ENCODE measurements at places on chromosomes 13 and 19. TPM values are rescaled to one million over a fixed set of nuclear protein-coding genes. Genes with fewer than 3 reads are reported as not detected.

Gene CPT1C
- total RNA-seq = 9.6 TPM

Gene ZNF208
- total RNA-seq = 0.13 TPM

Gene MYBPC2
- total RNA-seq = under 0.01 TPM

Gene DPF1
- total RNA-seq = 0.26 TPM

Gene ADAT3
- total RNA-seq = 3.8 TPM

Gene CLEC4G
- total RNA-seq = under 0.01 TPM

Gene RFPL4A
- 3.4 TPM for total RNA-seq

Gene KIR3DL2
- total RNA-seq = not detected

Gene NLRP11
- total RNA-seq = under 0.01 TPM

Gene PNMA8B
- total RNA-seq = 0.13 TPM

DNA sequence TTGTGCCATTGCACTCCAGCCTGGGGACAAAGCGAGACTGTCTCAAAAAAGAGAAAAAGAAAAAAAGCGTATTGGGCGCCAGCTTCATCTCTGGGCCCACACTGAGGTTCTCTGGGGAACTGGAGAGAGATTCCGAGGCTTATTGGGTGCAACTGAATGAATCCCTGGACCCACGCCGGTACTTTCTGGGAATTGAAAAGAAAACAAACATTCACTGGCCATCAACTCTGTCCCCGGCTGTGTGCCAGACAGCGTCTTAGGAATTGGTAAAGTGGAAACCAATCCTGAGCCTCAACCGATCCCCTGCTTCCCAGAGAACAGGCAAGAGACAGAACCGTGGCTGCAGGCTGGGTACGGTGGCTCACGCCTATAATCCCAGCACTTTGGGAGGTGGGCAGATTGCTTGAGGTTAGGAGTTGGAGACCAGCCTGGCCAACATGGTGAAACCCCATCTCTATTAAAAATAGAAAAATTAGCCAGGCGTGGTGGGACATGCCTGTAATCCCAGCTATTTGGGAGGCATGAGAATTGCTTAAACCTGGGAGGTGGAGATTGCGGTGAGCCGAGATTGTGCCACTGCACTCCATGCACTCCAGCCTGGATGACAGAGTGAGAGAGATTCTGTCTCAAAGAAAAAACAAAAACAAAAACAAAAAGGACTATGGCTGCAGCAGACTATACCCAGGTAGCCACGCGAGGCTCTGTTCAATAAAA is 8.6 kb downstream of the ANO8 start:
- no peak for DNase-seq

- no peak for DNase-seq
Observed at GRCh38 chr13:76773448-76774094, 112.6 kb downstream of the KCTD12 start.

- DNase-seq = peak; percentile 45
Observed at GRCh38 chr13:28558567-28558966, 63.6 kb upstream of the FLT1 start.

GRCh38 chr19:17871878-17872250 is at the start of gene SLC5A5:
TSS of gene SLC5A5 (plus strand) at chr19:17871945. CDS start at chr19:17872320, 375 bp downstream.
- no peak for DNase-seq

GRCh38 chr13:95697052-95697680 is 20.2 kb downstream of the DNAJC3 start:
- DNase-seq = no peak

- peak; percentile 11 for DNase-seq
Observed at GRCh38 chr13:32737111-32737571, 150.9 kb downstream of the PDS5B start.

DNA sequence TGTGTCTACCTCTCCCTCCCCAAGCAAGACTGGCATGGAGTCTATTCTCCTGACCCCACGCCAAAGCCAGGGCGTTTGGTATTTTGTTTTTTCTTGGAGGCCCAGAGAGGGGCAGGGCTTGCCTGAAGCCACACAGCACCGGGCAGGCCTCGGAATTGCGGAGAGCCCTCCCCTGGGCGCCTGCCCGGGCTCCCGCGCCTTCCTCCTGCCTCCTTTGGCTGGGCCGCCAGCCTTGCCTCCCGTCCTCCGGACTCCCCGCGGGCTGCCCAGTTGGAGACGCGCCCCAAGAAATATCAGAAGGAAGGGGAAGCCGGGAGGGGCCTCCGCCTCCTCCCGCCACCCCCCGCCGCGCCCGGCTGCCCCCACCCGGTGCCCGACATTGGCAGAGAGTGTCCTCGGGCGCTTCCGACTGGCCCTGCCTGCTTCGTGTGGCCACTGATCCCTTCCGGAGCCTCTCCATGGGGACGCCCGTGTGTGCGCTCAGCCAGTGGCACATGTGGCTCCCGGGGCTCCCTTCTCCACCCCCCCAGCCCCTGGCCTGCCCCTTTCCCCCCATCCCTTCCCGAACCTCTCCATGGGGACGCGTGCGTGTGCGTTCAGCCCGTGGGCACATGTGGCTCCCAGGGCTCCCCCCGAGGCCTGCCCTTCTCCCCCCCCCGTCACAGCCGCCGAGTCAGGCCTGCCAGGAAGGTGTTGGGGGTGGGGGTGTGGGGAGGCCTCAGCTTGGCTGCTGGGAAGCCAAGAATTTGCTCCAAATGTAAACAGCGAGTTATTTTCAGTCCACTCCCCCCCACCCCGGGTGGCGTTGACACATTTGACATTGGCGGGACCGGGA is 37.3 kb downstream of the NFIC start:
- peak; percentile 88 for DNase-seq

GRCh38 chr13:36806102-36806501 is 12.9 kb upstream of the RFXAP start:
- DNase-seq = no peak

GRCh38 chr19:12821761-12822160 is 12.6 kb downstream of the RTBDN start:
- no peak for DNase-seq

DNA sequence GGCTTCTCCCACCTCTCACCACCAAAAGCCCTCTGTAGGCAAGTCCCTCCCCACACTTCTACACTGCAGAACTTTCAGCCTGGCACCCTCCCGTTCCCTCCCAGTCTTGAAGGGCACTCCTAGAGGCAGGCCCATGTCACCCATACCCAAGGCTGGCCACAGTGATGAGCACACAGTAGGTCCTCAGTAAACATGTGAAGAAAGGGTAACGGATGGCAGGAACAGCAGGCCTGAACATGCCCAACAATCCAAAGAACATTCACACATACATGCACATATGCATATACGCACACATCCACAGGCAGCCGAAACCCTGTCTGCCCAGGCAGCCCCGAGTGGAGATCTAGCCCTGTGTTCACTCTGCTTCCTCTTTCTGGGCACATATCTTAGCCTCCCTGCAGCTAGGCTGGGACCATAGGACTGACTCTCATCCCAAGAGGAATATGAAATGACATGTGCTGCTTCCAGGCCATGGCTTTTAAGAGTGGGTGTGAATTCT is 55.2 kb downstream of the CEBPG start:
- DNase-seq = no peak

DNA sequence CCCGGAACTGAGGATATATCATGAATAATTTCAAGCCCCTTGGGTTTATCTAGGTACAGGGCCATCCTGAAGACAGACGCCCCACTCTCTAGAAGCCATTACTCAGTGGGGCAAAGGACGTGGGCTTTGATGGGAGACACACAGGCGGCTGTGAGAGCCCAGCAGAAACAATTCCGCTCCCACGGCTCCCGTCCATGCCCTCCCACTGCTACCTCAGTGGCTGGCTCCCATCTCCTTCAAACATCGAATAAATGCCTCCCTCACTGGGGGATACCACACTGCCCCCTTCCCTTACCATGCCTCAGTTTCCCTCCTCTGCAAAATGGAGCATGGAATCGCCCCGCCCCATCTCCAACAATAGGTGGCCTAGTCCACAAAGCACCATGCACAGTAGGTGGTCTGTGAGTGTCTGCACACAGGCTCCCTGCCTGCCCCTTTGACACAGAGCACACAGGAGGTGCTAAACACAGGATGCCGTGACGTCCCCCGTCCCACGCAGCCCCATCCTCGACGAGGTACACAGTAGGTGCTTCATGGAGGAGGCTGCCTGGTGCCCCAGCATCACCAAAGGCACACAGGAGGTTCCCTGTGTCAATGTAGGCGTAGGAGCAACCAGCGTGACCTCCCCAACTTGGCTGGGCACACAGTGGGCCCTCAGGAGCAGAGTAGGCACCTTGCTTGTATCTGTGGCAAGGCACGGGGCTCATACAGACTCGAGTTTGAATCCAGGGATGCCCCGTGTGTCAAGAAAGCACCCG is 46.0 kb downstream of the PTPRS start:
- DNase-seq = no peak

- no peak for DNase-seq
Observed at GRCh38 chr19:1672769-1673644, 20.6 kb upstream of the TCF3 start.

DNA sequence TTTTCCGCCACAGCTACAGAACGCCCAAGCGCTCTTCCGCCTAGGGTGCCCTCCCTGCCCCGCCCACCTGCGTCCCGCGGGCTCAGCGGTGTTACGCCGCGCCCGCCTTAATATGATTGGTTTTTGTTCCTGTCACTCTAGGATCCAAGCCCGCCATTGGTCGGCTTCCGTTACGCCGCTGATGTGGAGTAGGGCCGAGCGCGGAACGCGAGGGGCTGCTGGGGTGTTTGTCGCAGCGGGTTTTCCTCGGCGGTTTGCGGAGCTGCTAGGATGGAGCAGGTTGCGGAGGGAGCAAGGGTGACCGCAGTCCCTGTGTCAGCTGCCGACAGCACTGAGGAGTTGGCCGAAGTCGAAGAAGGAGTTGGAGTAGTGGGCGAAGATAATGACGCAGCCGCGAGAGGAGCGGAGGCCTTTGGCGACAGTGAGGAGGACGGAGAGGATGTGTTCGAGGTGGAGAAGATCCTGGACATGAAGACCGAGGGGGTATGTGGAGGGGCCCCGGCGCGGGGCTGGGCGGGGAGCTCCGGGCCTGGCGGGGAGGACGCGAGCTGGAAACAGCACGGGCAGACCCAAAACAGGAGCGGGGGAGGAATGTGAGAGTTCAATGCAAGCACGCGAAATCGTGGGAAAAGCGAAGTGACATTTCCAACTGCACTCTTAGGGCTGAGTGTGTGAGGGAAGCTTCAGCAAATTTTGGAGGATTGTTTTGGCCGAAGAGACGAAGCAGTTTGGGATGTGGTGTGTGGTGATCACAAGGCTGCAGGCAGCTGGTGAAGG is at the start of gene MPHOSPH8:
Gene MPHOSPH8 (plus strand): TSS at position 181 of the 777 bp plus-strand sequence. CDS start 90 bp downstream, at position 271.
- peak; percentile 97 for DNase-seq

GRCh38 chr19:18993115-18993514 is 40.2 kb downstream of the SUGP2 start:
- DNase-seq = no peak

DNA sequence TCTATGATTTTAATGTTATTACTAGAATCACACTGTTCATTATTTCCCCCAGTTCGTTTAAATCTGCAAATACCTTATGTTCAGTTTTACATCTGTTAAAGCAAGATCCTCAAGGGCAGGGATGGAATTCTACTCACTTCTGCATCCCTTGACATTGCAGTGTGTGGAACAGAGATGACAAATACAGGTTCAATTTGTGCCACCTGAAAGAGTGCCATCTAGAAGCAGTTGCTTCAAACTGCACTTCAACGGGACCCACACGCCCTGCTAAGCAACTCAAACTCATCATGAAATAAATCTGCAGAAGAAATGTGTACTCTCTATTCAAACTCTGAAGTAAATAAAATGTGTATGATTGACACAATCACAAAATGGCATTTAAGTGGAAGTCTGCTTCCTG is 44.5 kb downstream of the RUBCNL start:
- no peak for DNase-seq

GRCh38 chr19:33486407-33486806 is 35.2 kb downstream of the PEPD start:
- no peak for DNase-seq
